ENCODE measurements at places on chromosomes 4 and X. TPM values are rescaled to one million over a fixed set of nuclear protein-coding genes. Genes with fewer than 3 reads are reported as not detected.

- DNase-seq: no peak
These were observed 53.2 kb upstream of the SPIN4 start for GRCh38 chrX:63404332-63404731.

Gene DUX4
- not detected for polyA plus RNA-seq

Gene CDX4
- polyA plus RNA-seq: not detected

GRCh38 chr4:89289312-89289711 is 18.3 kb downstream of the GPRIN3 start:
- no peak for DNase-seq

GRCh38 chr4:171601091-171601490 is 212.1 kb upstream of the GALNTL6 start:
- no peak for DNase-seq

Gene SGMS2
- polyA plus RNA-seq: not detected

GRCh38 chr4:1793496-1793840 is 375 bp downstream of the FGFR3 start:
- DNase-seq: peak; percentile 24

GRCh38 chrX:143401160-143401559 is 116.1 kb downstream of the SPANXN3 start:
- no peak for DNase-seq

DNA sequence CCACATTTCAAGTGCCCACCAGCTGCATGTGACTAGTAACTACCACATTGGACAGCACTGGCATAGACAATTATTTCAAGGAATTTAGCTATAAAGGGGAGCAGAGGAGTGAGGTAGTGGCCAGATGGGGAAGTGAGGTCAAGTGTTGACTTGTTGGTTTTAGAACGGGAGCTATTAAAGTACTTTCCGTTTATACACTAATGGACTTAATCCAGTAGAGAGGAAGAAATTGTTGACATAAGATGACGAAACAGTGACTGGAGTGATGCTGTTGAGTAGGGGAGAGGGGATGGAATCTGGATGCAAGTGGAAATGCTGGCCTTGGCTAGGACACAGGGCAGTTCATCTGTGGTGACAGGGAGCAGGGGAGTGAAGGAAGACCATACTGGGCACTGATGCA is 154.4 kb downstream of the AMMECR1 start:
- no peak for DNase-seq

DNA sequence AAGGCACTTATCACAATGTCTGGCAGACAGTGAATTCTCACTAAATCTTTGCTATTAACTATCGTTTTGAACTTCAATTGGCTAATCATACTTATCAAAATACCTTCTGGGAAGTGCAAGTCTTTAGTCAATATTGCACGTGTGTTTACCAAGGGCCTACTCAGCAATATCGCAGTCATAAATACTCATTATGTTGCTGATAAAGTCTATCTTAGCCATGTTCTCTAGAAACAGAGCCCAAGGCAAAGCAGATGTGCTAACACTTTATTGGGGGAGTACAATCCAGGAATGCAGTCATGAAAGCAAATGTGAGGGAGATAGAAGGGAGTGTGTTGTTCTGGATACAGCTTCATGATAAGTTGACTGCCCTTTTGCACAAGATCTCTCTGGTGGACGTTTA is 90.5 kb downstream of the FBXO8 start:
- DNase-seq: no peak

Gene PF4V1
- not detected for polyA plus RNA-seq

GRCh38 chrX:9668537-9668936 is 97.1 kb downstream of the GPR143 start:
- DNase-seq: no peak

DNA sequence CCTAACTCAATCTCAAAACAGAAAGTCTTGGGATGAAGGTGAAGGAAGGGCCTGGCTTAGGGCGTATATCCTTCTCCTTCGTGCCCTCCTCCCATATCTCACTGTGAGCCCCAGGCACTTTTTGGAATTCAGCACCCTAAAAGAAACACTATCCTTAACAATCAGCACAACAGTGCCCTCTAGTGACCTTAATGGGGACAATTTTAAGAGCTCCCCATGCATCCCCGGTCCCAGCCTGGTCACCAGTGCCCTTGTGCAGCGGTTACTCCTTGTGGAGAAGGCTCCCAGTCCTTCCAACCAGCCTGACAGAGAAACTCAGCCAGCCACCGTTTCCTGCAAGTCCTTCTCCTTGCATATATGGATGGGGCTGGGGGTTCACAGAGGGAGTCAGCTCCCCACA is 4.2 kb downstream of the PAK3 start:
- DNase-seq: no peak

DNA sequence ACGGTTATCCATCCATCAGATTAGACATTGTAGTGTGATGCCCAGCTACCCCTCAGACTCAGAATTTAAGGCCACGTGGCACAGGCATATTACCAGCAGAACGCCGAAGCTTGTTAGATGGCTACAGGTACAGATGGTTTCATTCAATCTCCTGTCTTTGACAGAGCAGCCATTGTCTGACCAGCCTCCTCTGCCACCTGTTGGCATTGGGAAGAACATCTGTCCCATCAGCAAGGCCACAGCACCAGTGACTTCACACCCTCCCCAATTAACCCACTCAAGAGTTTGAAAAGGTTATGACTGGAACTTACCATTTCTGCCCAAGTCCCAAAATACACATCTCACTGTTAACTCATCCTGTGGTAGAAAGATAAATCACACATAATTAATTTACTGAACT is 22.0 kb upstream of the PHKA2 start:
- DNase-seq: no peak

All from naive thymus-derived CD4-positive, alpha-beta T cell (primary cell).